ENCODE measurements at places on chromosomes 7 and 10.
A peak's percentile ranks its signal among the peaks of the same experiment; 100 is the strongest.

GRCh38 chr7:50342616-50343114, 38.1 kb downstream of the IKZF1 start:
- DNase-seq, result no peak

DNA sequence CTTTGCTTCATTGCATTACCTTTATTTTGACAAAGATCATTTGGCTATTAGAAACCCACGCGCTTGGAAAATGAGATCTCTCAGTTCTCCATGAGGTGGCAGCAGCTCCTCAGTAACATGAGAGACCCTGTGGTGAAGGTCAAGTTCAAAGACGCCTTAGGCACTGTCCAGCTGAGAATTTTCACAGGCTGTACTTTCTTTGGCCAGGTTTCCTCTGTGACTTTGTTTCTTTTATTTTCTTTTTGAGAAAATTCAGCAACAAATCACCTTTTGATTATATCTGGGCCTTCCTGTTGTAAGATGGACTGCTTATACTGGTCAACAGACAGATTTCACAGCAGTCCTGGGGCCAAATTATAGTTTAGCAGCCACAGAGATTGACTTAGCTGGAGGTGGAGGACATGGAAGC, 54.5 kb downstream of the RAB18 start:
- no peak for DNase-seq

DNA sequence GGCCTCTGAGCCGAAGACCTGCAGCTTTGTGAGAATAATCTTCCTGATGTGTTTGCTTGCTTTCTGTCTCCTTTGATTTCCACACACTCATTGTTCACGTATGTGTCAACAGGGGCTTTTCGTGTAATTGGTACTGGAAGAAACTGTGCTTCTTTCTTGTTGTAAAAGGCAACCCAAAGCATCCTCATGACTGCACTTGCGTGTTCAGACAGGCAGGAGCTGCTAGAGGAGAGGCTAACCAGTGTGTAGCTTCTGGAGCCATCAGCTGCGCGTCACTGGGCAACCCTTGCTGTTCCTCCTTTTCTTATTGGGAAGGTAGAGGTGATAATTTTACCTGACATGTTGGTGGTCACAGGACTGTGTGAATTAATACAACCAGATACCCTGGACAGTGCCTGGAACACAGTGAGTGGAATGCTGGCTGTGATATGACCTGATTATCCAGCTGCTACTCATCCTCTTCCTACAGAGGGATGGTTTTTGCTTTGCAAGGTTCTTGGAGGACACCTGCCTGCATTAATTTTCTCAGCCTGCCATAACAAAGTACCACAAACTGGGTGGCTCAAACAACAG, 213.0 kb downstream of the ABCA13 start:
- no peak for DNase-seq

GRCh38 chr10:127243490-127244272, 47.3 kb upstream of the INSYN2A start:
- DNase-seq, result peak; percentile 30

DNA sequence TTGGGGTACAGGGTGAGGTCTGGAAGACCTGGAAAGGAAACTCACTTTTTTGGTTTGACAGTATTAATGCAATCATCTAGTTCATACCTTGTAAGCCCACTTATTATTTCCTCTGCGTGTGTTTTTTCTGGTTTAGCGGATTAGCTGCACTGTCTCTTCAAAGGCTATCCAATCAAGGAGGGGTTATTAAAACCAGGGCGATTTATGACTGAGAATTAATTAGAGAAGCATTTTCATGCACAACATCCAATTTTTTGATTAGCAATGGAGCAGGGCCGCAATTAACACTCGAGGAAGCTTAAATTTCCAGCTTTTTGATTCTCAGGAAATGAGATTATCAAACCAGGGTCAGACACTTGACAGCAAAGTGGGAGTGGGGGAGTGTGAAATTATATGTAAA, 248.9 kb downstream of the EXOC4 start:
- no peak for DNase-seq

DNA sequence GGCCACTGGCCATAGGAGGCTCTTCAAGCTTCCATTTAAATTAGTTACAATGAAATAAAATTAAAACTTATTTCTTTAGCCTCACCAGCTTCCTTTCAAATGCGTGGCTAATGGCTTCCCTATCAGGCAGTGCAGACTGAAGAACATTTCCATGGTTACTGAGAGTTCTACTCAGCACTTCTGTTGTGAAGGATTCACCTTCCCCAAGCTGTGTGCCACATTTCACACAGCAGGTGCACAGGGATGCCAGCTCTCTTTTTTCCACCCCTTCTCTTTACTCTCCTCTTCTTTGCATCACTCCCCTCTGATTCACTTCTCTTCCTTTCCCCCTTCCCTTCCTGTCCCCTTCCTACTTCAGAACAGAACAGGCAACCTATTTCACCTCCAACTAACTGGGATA, 833 bp downstream of the GDF2 start:
- no peak for DNase-seq

GRCh38 chr7:152891160-152891621, 131.6 kb downstream of the ACTR3B start:
- DNase-seq, result no peak

GRCh38 chr7:94923412-94923811, 16.0 kb downstream of the PPP1R9A start:
- no peak for DNase-seq

DNA sequence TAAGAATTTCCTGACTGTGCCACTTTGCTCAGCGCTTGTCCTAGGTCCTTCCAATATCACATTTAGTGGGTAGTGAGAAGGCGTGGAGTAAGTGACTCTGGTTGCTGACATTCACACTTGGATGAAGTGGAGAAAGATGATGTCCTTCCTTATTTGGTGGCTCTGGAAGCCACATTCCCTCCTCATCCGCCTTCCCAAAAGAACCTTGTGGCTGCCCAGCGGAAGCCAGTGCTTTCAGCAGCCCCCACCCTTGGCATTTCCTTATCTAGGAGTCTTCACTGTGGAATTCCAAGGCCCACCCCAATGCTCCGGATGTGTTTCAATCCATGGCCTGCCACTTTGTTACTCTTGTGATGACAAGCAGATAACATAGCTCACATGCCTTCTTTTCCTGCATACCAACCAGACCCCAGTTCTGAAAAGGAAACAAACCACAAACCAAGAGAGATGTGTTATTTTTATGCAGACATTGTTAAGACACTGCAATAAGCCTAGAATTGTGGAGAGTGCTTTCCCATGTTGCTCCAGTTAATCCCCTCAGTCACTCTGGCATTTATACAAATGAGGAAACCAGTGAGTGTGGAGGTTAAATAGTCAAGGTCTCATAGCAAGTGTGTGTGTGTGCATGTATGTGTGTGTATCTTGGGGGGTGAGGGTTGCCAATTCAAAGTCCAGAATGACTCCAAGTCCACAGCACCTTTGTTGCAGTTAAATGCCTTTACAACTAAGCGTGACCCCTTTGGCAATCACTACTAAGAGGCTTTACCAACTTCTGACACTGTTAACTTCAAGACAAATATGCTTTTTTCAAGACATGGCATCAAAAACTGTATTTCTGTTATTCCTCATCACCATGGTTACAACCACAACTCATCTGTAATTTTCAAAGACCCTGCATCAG, 10.3 kb upstream of the ANKRD1 start:
- DNase-seq, result no peak

- no peak for DNase-seq
Observed at GRCh38 chr10:7272008-7272407, 138.8 kb downstream of the SFMBT2 start.

DNA sequence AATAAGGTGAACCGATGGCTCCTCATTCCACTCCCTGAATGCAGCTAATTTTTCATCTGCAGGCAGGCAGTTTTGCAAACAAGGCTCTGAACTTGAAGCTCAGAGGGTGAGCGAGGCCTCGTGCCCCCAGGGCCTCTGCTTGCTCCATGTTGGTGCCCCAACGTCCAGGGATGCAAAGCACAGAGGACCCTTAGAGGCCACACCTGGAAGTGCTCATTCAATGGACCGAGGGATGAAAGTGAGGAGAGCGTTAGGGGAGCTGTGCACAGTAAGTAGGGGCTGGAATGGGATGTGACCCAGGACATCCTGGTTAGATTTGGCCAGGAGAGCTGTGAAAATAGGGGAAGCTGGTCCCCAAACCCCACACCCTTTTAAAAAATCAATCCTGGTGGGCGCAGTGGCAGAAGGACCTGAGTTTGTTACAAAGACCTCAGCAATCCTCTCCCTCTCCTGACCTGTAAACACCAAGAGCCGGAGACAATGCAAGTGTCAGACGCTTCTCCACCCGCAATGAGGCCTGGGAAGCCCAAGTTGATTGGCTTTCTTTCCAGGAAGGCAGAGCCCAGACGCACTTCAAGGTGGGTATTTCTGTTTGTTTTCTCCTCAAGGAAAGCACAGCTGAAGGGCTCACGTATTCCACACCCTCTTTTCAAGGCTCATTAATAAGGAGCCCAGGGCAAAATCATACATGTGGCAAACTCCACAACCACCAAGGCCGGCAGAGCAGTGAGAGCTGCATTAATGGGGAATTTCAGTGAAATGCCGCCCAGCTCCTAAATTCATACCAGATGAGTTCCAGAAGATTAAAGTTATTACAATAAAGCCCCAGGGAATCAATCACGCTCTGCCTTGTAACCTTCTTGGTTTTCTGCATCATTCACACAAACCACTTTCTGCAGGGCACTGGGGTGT, 14.1 kb upstream of the CXCL12 start:
- no peak for DNase-seq

GRCh38 chr10:122062831-122063674, 74.1 kb downstream of the TACC2 start:
- peak; percentile 73 for DNase-seq

DNA sequence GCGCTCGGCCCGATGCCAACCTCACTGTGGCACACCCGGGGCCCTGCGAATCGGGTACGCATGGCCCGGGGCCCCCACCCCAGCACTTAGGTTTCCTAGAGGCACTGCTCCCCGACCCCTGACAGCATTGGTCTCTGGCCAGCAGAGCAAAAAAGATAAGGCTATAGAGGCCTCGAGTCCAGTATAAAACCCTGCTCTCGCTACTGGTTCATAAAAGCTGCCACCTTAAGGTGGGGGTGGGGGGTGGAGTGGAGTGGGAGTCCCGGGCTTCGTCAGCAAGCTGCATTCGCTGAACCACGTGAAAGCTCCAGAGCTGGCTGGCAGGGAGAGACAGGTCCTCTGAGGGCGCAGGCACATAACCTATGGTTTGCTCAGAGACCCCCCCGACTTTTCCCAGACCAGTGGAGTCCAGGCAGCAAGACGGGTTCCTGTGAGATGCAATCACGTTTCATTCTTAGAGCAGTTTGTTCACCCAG, 1.3 kb downstream of the KAZALD1 start:
- DNase-seq, result no peak

- peak; percentile 14 for DNase-seq
Observed at GRCh38 chr7:43905956-43906330, 453 bp downstream of the URGCP start.

DNA sequence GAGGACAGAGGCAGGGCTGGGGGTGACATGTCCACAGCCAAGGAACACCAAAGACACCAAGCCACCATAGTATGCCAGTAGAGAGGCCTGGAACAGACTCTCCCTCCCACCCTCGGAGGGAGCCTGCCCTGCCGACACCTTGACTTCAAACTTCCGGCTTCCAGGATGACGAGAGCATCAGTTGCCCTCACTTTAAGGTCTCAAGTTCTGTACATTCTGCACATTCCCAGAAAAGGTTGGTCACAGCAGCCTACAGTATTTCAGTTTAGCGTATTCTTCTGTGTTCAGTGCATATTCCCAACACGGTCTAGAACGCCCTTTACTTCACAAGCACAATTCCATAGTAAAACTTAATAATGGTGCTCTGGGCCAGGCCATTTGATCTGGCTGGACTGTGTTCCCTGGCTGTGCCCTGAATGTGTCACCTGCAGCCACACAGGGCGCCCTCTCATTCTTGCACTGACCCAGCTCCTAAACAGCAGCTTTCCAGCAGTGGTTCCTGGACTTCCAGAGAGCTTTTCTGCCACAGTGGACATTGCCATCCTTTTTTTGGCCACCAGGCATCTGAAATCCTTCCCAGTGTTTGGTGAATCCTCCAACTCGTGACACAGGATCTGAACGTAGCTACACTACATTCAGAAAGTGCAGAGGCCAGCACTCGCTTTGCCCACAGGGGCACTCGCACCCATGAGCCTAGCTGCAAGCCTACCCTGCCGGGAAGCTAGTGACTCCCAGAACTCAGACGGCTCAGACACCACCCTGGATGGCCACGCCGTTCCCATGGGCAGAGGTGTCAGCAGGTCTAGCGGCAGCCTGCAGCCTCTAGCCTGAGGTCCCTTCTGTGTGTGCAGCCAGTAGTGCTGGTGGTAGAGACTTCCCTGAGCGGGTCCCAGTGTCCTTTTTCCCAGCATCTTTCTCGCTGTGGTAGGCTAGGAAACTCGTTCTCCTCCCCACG, 36.4 kb upstream of the INSIG1 start:
- DNase-seq, result no peak

DNA sequence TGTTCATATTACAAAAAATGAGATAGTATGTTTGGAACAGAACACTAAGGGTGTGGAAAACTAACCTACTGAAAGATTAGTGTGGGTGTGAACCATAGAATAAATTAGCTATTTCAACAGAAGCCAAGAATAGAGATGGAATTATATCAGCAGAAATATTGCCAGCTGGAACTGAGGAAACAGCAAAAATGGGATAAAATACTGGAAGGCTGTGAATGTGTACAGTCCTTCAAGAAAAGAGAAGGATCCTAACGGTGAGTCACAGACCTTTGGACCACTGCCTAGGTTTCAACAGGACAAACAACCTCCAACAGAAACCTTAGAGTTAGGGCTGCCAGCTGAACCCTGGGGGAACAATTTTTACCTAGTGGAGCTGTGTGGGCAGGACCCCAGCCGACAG, 395.0 kb downstream of the ZWINT start:
- DNase-seq, result no peak

DNA sequence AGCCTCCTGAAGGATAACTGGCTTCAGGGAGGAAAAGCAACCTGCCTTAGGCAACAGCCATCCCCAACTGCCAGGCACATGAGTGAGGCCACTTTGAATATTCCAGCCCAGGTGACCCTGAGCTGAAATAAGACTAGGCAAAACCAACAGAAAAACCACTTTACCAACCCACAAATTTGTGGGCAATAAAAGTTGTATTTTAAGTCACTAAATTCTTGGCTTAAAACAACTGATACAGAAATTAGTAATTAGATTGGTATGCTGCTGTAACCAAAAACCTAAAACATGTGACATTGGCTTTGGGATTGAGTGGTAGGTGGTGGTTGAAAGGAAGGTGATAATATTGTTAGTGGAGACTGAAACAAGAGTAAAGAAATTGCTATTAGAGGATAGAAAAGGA, 39.9 kb downstream of the ABCB4 start:
- DNase-seq, result no peak

- no peak for DNase-seq
Observed at GRCh38 chr7:55140221-55140940, 121.6 kb downstream of the EGFR start.

DNA sequence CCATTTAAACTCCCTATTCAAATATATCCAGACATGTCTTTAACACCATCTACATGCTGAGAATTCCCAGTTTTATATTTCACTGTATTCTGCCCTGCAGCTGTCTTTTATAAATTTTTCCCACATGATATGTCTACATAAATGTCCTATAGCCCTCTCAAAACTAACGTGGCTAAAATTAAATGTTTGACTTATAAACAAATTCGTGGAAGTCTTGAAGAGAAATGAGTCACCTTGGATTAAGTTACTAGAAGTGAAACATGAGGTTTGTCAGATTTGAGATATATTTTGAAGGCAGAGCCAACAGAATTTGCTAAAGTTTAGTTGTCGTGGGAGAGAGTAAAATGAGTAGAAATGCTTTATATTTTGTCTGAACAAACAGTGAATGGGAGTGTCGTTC, 386.9 kb upstream of the CNTNAP2 start:
- DNase-seq, result no peak
